G401 (cell line): ENCODE measurements at places on chromosomes 2 and 18. TPM values are rescaled to one million over a fixed set of nuclear protein-coding genes. Genes with fewer than 3 reads are reported as not detected.

The ARHGEF4 gene
- 0.10 TPM in 1 of 2 replicates, not detected in the other for total RNA-seq

DNA sequence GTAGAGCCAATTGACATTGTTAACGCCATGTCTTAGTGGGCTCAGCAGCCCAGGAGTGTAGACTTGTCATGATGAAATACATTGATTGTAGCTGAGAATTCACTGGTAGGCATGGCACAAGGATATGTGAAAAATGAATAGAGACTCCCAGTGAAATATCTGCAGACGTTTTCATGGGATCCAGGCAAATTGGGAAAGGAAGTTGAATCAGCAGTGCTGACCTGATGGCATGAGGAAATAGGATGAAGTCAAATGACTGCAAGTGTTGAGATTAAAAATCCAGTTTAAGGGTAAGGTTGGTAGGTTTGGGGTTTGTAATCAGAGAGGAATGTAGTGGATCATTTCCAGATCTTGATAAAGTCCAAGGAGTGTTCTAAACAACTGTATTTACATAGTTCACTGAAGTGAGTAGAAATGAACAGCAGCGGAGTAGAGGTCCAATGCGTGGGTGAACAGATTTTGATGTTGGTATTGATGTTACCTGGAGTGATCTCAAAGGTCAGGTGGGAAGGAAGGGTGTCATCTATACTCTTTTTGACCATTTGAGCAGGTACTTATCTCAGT, 24.6 kb downstream of the INSIG2 start:
- DNase-seq = no peak

- no peak for DNase-seq
These were observed 42.4 kb downstream of the KLF7 start for GRCh38 chr2:207123335-207123744.

DNA sequence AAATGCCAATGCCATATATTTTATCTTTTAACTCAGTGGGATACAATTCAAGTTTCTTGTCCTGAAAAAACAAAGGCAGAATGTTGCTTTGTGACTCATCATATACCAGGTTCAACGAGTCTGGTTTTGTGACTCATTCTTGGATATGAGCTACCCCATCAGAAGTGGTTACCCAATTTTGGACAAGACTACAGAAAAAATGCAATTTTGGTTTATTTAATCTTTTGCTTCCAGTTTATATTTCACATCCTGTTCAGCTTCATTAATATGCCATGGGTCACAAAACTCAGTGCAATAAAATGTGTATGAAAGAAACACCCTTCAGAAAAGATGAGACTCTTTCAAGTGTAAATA, 25.0 kb downstream of the FN1 start:
- DNase-seq = no peak

GRCh38 chr2:154556607-154557006, 141.9 kb upstream of the KCNJ3 start:
- DNase-seq = no peak

The FTCDNL1 gene
- total RNA-seq = 0.10 TPM in 1 of 2 replicates, not detected in the other

DNA sequence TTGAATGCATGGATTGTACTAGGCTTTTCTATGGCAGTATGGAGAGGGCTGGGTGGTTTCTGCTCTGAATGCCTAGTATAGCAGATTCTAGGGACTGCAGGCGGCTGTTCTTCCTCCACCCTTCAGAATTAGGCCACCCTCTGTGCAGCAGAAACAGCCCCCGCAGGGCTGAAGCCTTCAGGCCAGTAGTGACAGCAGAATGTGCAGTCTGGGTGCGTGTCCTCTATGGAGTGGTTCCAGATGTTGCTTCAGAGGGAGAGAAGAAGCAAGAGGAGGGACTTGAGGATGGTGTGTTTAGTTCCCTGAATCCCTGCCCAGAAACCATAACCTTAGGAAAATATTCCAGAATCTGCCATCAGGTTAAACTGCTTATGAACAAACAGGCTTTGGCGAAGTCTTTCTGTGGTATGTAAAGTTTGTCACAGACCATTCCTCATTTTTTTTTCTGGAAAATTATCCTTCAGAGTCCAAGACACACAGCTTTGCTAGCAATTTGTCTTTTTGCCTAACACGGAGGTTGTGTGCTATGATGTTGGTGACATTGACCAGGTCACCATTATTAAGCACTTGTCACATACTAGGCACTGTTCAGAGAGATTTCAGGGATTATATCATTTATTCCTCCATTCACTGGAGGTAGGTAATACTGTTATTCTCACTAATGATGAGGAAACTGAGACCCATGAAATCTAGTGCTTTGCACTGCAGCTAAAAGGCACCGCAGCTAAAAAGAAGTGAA, 21.1 kb downstream of the CASP10 start:
- DNase-seq = no peak

GRCh38 chr2:219405451-219405850, 12.7 kb upstream of the DES start:
- no peak for DNase-seq

GRCh38 chr2:190408538-190409271, 550 bp downstream of the MFSD6 start:
- peak; percentile 63 for DNase-seq

- no peak for DNase-seq
These were observed 127.3 kb downstream of the FAM210A start for GRCh38 chr18:13599031-13599430.

DNA sequence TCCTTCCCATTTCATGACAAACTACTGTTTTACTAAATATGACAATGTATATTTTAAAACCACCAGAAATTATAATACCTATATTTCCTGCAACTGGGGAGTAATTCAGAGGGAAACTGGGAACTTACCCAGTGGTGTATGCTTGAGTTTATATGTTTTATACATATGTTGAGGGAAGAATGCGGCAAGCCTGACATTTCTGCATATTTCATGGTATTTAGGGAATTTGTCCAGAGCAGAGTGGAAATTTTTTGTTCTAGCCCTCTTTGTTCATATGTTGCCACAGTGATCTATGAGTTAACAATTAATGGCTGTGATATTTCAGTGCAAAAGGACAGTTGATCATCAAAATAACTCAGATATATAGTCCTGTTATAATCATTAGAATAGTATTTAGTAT, 230.8 kb upstream of the VWC2L start:
- DNase-seq = no peak

The CNGA3 gene
- not detected in 2 replicates for total RNA-seq

- DNase-seq = no peak
These were observed 481.9 kb downstream of the METTL4 start for GRCh38 chr18:2089396-2089795.

The FKBP1B gene
- total RNA-seq = 52.0 and 55.7 TPM in 2 replicates

DNA sequence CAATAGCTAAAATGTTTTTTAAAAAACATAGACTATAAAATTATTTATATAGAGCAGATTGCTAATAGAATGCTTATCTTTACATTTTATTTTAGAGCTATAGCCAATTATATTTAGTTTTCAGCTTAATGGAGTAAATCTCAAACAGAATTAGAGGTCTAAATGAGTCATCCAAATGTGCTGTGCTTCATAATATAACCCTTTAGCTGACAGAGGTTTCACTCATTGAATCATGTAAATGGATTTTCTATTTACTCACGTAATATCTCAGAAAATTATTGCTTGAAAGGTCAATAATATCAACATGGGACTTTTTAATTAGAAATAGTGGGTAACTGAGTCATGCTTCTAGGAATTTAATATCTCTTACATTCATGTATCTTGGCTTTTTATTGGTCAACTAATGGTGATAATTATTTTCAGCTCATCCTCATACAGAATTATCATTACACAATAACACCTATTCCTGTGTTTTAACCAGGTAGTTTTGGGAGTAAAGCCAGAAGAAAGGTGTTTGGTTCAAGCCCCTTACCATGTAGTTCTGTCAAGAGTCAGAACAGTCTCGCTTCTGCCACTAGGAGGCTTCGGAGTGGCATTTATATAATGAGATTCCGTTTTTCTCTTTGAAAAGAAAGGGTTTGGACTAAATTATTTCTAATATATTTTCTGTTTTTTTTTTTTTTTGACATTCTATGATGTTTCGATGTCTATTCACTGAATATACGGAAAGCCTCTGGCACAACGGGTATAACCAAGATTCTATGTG, 217.6 kb downstream of the CDH7 start:
- no peak for DNase-seq

The GLS gene
- 33.1 and 36.6 TPM in 2 replicates for total RNA-seq

DNA sequence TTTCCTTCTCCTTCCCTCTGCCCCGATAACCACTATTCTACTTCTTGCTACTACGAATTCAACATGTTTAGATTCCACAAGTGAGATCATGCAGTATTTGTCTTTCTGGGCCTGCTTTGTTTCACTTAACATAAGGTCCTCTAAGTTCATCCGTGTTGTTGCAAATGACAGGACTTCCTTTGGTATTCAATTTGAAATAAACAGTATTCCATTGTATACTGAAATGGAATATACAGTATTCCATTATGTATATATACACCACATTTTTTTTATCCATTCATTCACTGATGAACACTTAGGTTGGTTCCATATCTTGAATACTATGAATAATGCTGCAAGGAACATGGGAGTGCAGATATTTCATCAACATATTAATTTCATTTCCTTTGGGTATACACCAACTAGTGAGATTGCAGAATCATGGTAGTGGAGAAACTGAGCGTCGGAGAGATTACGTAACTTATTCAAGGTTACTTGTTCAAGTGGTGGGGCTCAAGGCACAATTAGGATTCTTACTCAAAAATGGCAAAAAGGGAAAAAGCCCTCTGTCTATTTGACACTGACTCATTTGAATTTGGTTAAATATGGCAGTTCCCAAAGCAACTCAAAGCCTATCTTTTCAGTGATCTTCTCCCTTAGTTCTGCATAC, 85.1 kb downstream of the CHN1 start:
- no peak for DNase-seq

The TMEM198 gene
- 9.0 and 11.1 TPM in 2 replicates for total RNA-seq

- DNase-seq = no peak
These were observed 152.3 kb downstream of the MYO5B start for GRCh38 chr18:50042611-50043010.

The UGT1A3 gene
- not detected in 2 replicates for total RNA-seq

The AFF3 gene
- 0.62 and 3.0 TPM in 2 replicates for total RNA-seq

DNA sequence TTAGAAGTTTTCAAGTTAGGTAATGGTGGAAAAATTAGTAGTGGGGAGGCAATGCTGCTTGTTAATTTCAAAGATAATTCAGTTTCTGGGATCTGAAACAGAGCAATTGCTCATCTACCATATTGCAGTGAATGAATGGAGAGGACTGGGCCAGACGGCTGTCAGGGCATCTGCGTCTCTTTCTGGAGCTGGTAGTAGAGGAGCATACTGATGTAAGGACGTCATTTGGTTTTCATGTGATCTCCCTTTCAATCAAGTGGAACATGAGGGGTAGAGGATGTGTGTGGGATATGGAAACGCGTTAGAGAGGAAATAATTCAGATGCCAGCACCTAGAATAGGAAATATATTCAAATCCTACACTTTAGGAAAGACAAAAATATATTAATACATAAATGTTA, 490.3 kb downstream of the ADCYAP1 start:
- DNase-seq = no peak

GRCh38 chr2:69797836-69798289, 31.6 kb upstream of the GMCL1 start:
- DNase-seq = no peak

DNA sequence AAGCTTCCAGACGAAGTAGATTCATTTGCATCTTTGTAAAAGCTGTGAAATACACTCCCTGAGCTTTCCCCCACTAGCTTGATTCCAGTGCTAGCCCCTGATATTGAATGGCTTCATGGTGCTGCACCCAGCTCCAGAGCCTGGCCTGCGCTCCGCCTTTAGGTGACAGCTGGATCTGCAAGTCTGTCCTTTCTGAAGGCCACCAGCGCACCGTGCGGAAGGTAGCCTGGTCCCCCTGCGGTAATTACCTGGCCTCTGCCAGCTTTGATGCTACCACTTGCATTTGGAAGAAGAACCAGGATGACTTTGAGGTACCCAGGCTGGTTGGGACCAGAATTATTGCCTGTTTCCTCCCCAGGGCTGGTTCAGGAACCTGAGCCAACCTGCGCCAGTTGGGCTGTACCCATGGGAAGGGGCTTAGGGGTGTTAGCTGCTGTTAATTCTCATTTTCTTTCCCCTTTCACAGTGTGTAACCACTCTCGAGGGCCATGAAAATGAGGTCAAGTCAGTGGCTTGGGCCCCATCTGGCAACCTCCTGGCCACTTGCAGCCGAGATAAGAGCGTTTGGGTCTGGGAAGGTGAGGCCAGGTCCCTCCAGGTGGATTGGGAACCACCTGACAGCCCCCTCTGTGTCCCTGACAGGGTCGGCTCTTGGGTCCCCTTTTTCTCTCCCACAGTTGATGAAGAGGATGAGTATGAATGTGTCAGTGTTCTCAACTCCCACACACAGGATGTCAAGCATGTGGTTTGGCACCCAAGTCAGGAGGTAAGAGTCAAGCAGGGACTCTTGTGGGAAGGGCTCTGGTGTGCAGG, 1.3 kb downstream of the CIAO1 start:
- no peak for DNase-seq

DNA sequence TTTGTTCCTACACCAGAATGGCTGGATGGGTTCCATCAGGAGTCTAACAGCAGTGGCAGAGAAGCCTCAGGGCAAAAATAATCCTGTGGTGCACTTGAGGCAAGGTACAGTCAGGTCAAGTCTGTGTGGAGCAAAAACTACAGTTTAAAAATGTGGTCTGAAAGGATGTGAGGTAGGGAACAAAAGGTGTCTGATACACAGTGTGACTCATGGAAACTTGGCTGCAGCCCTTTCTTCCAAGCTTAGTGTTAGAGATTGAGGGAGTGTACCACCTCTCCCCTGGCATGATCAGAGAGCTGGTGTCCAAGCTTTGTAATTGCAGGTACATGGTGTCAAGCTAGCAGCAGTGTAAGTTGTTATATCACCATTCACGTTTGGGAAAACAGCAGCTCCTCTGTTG, 8.9 kb downstream of the ANKAR start:
- no peak for DNase-seq

The OSR1 gene
- total RNA-seq = 0.07 TPM in 1 of 2 replicates, not detected in the other

DNA sequence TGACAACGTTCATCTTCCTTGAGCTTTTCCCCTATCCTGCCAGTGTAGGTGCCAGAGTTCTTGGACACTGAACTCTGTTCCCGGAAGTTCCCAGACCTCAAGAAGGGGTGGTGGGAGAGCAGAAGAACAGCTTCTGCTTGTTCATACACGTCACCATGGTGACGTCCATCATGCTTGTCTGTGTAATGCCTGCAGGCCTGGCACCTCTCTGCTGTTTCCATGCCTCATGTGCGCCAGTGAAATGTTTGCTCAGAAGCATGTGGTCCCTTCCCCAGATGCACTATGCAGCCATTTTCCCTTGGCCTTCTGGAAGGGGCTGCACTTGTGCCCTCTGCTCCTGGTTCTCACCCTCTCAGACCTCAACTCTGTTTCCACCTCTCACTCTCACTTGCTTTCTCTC, 210.8 kb upstream of the NABP1 start:
- no peak for DNase-seq

DNA sequence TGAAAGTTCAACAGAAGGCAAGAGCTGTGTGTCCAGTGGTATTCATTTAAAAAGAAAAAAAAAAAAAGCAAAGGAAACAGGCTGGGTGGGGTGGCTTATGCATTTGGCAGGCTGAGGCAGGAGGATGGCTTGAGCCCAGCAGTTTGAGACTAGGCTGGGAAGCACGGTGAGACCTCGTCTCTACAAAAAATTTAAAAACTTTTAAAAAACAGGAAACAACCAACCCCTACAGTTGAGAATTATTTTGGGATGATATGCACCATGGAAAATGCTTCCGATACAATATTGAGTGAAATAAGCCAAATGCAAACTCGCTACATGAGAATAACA, 31.2 kb downstream of the PTPN18 start:
- DNase-seq = no peak

The GPR35 gene
- total RNA-seq = 0.86 TPM in 1 of 2 replicates, not detected in the other

- no peak for DNase-seq
These were observed 52.6 kb downstream of the KCNIP3 start for GRCh38 chr2:95349568-95350322.

The NOL4 gene
- not detected in 2 replicates for total RNA-seq

GRCh38 chr2:28201671-28202180, 190.9 kb upstream of the FOSL2 start:
- peak; percentile 48 for DNase-seq
